ENCODE measurements at places on chromosomes 2 and 18.

DNA sequence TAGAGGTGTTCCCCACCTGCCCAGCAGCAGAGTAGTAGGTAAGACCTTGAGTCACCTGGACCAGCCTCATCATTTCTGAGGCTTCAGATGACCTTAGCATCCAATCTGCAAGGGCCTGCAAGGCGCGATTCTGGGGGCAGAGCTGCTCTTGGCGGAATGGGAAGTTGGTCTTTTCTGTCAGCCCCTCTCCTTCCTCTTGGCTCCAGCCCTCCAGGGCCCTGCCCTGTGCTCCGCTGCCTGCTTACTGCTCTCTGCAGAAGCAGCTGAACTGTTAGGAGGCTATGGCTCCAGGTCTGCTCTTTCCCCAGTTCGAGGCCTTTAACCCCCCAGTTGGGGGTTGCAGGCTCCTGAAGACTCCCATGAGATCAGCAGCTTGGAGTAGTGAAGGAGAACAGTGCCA, 96.1 kb upstream of the MCFD2 start:
- H3K4me3 ChIP-seq, result no peak overlapping the region
- no peak for DNase-seq
- no peaks in the 10 kb centered on the region for H3K4me1 ChIP-seq

- no peaks in the 10 kb centered on the region for H3K27me3 ChIP-seq
- no peak overlapping the region for H3K4me3 ChIP-seq
- H3K36me3 ChIP-seq, result no peaks in the 10 kb centered on the region
- H3K27ac ChIP-seq, result no peak overlapping the region
- peaks cover 5% of the 10 kb centered on the region for H3K4me1 ChIP-seq
- no peak for DNase-seq
These were observed 371.9 kb downstream of the IRS1 start for GRCh38 chr2:226427538-226428307.

- H3K36me3 ChIP-seq, result no peaks in the 10 kb centered on the region
- H3K4me1 ChIP-seq, result no peaks in the 10 kb centered on the region
These were observed 24.8 kb upstream of the STARD7 start for GRCh38 chr2:96233436-96233835.

- no peak overlapping the region for H3K27ac ChIP-seq
- DNase-seq, result no peak
- H3K27me3 ChIP-seq, result no peaks in the 10 kb centered on the region
- H3K36me3 ChIP-seq, result no peaks in the 10 kb centered on the region
- H3K4me3 ChIP-seq, result no peak overlapping the region
These were observed 42.4 kb downstream of the KIF5C start for GRCh38 chr2:148917431-148917830.

GRCh38 chr2:151052850-151053660, 208.6 kb downstream of the RBM43 start:
- H3K4me3 ChIP-seq, result no peak overlapping the region
- no peak for DNase-seq
- no peaks in the 10 kb centered on the region for H3K27me3 ChIP-seq
- H3K36me3 ChIP-seq, result no peaks in the 10 kb centered on the region
- H3K4me1 ChIP-seq, result no peaks in the 10 kb centered on the region
- H3K27ac ChIP-seq, result no peak overlapping the region

DNA sequence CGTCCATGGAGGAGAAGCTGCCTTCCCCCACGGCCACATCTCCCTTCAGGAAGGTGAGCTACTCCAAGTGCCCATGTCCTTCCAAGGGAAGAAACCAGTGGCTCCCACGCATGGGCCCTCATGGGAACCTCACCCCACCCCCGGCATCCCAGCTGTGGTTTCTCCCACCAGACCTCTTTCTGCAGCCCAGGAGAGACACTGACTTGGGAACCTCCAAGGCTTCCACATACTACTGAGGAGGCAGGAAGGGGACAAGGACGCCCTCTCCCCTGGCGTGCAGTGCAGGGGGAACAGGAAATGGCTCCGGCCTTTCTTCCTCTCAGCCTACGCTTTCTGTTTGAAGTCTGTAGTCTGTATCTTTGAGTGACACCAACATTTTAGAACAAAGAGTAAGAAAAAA, 104.5 kb upstream of the EPC2 start:
- no peaks in the 10 kb centered on the region for H3K36me3 ChIP-seq
- no peak overlapping the region for H3K27ac ChIP-seq

DNA sequence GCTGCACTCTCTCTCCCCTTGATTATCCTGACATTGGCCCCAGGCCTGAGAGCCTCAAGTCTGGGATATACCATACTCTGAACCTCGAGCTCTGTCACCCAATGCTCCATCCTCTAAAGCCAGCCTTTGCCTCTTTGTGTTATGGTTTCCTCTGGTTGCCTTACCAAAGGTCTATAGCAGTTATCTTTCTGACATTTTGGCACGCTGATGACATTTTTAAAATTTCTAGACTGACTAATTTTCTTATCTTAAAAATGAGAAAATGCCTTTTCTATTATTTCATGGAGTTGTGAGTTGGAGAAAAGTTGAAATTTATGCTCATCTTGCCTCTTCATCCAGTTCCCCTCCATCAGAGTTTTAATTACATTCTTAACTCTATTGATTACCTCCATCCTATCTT, 62.7 kb downstream of the PKP4 start:
- H3K27ac ChIP-seq, result no peak overlapping the region
- no peaks in the 10 kb centered on the region for H3K27me3 ChIP-seq
- H3K4me1 ChIP-seq, result peaks cover 8% of the 10 kb centered on the region
- H3K36me3 ChIP-seq, result no peaks in the 10 kb centered on the region
- H3K4me3 ChIP-seq, result no peak overlapping the region

- H3K27me3 ChIP-seq, result no peaks in the 10 kb centered on the region
- H3K27ac ChIP-seq, result no peak overlapping the region
- no peaks in the 10 kb centered on the region for H3K4me1 ChIP-seq
- DNase-seq, result no peak
- peaks cover 3% of the 10 kb centered on the region for H3K36me3 ChIP-seq
These were observed 32.7 kb upstream of the ASPRV1 start for GRCh38 chr2:69994166-69994565.

DNA sequence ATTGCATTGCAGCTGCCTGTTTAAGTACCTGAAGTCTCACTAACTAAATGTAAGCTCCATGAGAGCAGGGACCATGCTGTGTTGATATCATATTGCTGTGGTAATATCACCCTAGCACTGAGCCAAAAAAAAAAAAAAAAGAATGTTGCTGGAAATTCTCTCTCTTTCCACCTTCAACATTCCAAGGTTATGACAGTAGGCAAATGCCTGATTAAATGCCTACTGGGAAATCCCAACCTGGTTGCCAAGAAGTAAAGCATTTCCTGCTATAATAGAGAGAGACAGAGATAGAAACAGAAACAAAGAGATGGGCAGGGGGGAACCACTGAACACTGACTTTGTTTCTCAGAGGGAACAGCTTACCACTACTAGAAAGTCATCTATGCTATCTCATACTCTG, 1604.2 kb downstream of the LRP1B start:
- H3K27me3 ChIP-seq, result no peaks in the 10 kb centered on the region
- DNase-seq, result no peak
- no peaks in the 10 kb centered on the region for H3K36me3 ChIP-seq
- no peak overlapping the region for H3K27ac ChIP-seq
- no peaks in the 10 kb centered on the region for H3K4me1 ChIP-seq

- H3K27me3 ChIP-seq, result no peaks in the 10 kb centered on the region
- DNase-seq, result no peak
- no peak overlapping the region for H3K27ac ChIP-seq
- H3K36me3 ChIP-seq, result no peaks in the 10 kb centered on the region
- no peak overlapping the region for H3K4me3 ChIP-seq
These were observed 606.0 kb downstream of the LRP1B start for GRCh38 chr2:141524777-141525176.

- no peaks in the 10 kb centered on the region for H3K4me1 ChIP-seq
- H3K27ac ChIP-seq, result peak overlapping the region; percentile 88
These were observed 3.4 kb downstream of the MBP start for GRCh38 chr18:77129150-77129551.

DNA sequence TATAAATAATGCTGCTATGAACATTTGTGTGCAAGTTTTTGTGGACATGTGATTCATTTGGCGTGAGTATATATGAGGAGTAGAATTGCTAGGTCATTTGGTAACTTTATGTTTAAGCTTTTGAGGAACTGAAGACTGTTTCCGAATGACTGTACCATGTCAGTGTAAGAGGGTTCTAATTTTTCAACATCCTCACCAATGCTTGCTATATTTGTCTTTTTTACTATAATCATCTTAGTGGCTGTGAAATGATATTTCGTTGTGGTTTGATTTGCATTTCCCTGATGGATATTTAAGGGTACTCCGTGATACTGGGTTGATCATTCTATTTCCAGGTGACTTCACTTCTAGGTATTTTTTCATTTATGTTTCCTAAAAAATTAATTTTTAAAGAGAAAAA, 241.1 kb downstream of the BCL2 start:
- H3K4me3 ChIP-seq, result no peak overlapping the region
- no peak for DNase-seq
- no peak overlapping the region for H3K27ac ChIP-seq
- no peaks in the 10 kb centered on the region for H3K36me3 ChIP-seq

DNA sequence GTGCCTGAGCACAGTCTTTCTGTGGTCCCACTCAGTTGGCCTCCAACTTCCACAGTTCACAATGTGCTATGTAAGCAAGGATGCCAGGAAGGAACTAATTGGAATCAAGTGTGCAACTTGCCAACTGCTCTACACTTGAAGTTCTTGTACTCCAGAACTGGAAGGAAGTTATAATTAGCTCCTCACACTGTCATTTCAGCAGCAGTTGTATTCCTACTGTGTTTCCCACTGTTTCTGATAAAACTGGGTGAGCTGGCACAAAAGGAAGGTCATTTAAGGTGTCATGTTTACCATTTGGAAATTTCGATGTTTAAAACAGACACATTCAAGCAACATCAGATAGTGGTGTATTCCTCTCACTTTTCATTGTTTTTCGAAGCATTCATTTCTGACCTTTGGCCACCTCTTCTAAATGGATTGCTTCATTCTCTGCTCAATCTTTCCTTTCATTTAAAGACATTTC, 84.2 kb downstream of the ANTXR1 start:
- no peaks in the 10 kb centered on the region for H3K36me3 ChIP-seq
- no peak overlapping the region for H3K4me3 ChIP-seq

GRCh38 chr2:65069439-65069824, 13.2 kb downstream of the CEP68 start:
- DNase-seq, result no peak
- H3K27me3 ChIP-seq, result no peaks in the 10 kb centered on the region
- peak overlapping the region; percentile 18 for H3K27ac ChIP-seq
- peaks cover 14% of the 10 kb centered on the region for H3K4me1 ChIP-seq
- peaks cover 9% of the 10 kb centered on the region for H3K36me3 ChIP-seq
- no peak overlapping the region for H3K4me3 ChIP-seq

GRCh38 chr2:28316546-28317335, 75.9 kb upstream of the FOSL2 start:
- DNase-seq, result no peak
- H3K27ac ChIP-seq, result no peak overlapping the region
- no peaks in the 10 kb centered on the region for H3K4me1 ChIP-seq
- H3K4me3 ChIP-seq, result no peak overlapping the region

DNA sequence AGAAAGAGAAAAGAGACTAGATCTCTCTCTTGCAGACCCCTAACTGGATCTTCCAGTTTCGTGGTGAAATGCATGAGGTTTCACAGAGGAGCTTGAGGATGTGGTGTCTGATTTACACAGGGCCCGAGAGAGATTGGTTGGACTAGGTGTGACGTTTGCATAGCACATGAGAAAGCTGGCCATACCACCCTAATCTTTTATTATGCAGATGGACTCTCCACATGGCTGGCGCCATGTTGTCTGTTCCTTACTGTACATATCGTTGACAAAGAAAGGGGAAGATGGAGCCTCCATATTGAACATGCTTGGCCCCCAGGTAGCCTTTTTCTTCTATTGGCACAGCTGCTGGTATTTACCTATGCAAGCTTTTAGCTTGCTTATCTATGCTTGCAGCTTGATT, 27.5 kb upstream of the PGAP1 start:
- no peaks in the 10 kb centered on the region for H3K27me3 ChIP-seq
- H3K4me3 ChIP-seq, result no peak overlapping the region
- no peaks in the 10 kb centered on the region for H3K36me3 ChIP-seq

DNA sequence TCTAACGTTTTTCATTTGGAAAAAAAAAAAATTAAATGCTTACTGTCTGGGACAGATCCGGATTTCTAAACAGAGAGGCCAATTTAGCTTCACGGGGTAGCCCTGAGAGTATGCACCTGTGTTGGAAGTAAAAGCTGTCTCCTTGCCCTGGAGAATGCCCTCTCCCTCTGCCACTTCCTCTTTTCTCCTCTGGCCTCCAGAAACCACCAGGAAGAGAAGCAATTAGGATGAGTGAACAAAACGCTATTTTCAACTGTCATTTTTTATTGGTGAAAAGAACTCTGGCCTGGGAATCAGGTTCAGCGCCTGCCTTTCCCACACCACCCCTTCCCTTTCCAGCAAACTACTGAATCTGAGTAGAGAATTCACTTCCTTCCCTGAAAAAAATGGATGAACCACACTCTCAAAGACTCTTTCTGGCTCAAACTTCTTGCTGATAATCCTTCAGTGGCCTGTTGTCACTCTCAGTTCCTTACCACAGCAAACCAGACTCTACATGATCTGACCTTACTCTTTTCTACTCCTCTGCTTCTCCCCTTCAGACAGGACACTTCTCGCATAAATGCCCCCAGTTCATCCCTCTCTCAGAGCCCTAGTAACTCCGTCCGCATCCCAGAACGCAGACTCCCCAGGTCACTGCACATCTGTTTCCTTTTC, 29.8 kb downstream of the KLF7 start:
- H3K4me1 ChIP-seq, result peaks cover 6% of the 10 kb centered on the region
- no peak overlapping the region for H3K4me3 ChIP-seq
- DNase-seq, result no peak
- peak overlapping the region; percentile 43 for H3K27ac ChIP-seq
- no peaks in the 10 kb centered on the region for H3K27me3 ChIP-seq

- no peak overlapping the region for H3K27ac ChIP-seq
- no peaks in the 10 kb centered on the region for H3K36me3 ChIP-seq
- H3K4me1 ChIP-seq, result no peaks in the 10 kb centered on the region
- no peak for DNase-seq
- no peaks in the 10 kb centered on the region for H3K27me3 ChIP-seq
These were observed 285.3 kb downstream of the EN1 start for GRCh38 chr2:118562144-118562543.
